ENCODE measurements at places on chromosomes 4 and X.

- DNase-seq, result no peak
Measured at GRCh38 chrX:102866981-102867656, 70.0 kb upstream of the RAB40AL start.

DNA sequence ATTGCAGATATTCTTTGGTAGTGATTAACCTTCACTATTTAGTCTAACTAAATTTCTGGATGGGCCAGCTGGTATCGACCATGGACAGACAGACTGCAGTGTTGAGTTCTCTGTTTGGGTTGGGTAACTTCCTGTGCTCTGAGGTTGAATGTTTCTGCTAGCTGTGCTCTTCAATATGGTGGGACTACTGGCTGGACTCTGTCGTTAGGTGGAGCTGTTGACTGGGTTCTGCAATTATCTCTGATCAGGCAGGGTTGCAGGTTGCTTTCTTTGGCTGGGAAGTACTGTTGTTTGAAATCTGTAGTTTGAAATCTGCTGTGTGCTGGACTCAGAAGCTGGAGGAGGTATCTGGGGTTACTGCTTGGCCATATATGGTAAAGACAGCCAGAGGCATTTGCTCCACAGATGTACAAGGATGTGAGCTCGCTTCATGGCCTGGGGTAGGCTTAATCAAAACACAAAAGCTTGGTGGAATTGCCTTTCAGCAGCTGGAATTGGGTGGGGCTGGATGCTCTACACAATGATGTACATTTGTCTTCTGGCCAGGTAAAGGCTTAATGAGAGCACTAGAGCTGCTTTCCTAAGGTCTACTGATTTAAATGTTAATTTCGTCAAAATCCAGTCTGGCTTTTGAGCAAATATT, 1472.0 kb downstream of the FAM133A start:
- DNase-seq, result no peak

DNA sequence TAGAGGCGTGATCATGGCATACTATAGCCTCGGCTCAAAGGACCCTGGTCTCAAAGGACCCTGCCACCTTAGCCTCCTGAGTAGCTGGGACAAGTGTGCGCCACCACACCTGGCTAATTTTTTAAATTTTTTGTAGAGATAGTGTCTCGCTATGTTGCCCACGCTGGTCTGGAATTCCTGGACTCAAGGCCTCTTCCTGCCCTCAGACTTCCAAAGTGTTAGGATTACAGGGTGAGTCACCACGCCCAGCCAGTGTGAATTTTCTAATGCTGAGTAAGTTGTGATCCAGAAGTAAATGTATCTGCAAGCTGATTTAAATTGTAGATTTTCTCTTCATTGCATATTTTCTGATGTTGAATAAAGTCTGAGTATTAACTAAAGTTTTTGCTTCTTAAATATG, 2.6 kb upstream of the ZNF674 start:
- no peak for DNase-seq

GRCh38 chr4:10808591-10808990, 124.0 kb upstream of the CLNK start:
- no peak for DNase-seq

DNA sequence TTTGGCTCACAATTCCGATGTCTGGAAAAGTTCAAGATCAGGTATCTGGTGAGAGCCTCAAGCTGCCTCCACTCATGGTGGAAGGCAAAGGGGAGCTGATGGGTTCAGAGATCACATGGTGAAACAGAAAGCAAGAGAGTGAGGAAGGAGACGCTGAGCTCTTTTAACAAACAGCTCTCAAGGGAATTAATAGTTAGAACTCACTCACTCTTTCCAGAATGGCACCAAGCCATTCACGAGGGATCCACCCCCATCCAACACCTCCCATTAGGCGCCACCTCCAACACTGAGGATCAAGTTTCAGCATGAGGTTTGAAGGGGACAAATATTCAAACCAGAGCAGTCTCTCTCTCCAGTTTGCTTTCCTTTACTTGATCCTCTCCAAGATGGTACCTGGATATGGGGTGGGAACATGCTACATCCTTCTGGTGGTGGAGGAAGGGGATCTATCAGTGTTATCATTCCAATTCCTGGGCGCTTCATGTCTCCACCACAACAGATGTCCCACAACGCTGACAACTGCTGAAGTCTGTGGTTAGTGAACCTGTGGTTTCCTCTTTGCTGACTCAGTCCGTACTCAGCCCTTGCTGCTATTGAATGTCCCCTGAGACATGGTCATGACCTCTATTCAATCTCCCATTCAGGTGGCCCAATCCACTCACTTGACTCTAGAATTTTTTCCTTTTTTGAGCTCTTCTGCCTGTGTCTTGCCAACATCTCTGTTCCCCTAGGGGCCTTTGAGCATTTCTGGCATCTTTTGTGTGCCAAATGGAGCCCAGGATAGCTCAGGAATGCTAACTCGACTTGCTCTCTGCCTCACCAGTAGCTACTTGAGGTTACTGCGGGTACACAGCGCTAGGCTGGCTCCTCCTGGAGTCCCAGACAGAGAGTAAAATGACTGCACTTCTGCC, 395.2 kb downstream of the MID1IP1 start:
- no peak for DNase-seq

- no peak for DNase-seq
Measured at GRCh38 chr4:83639849-83640493, 104.1 kb downstream of the GPAT3 start.

DNA sequence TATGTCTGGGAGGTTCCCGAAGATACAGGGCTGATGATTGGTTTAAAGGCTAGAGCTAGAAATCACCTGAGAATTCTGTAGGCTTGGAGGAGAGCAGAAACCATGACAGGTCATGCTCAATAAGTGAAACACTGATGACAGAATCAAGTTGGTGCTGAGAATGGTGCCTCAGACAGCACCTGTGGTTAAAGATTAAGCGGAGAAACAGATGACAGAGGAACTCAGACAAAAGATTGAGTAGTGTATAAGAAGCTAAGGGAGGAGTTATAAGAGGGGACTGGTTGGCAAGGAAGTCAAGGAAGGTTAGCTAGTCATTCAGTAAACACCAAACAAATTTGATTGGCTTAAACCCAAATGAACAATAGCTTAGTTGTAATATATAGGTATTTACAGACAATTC, 385.4 kb upstream of the CNKSR2 start:
- DNase-seq, result no peak

DNA sequence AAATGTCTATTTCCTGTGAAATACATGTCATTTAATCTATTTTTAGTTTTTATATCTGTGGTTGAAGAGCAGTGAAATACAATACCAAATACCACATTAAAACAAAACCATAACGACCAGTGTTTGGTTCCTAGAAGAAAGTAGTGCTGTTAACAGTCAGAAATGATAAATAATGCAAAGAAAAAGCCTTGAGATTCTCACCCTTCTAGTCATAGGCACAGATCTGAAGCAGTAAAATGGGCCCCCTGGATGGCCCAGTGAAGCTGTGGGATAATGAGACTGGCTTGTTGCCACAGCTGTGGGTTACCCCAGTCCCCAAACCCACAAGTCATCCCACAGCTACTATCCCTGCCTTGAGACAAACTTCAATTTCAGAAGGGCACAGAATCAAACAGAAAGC, 137.3 kb upstream of the RPL34 start:
- no peak for DNase-seq

DNA sequence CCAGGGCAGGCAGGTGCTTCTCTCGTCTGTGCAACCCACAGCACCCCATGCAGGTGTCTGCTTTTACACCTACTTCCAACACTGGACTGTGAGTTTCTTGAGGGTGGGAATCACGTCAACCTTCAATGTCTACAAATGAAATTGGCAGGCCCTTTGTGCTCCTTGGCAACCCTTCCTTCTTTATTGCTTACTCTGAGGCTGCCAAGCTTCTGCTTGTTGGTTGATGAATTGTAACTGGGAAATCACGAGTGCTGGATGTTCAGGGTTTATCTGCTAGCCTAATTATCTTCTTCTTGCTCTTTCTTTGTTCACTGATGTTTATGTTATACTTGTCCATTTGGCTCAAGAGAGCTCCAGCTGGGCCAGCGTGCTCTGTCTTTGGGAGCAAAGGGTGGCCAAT, 2.5 kb upstream of the DGAT2L6 start:
- no peak for DNase-seq
